T-helper 2 cell treated with Interferon-gamma antibody and Interleukin-4, amounts not matched to agents 100 ng/mL and 5 ng/mL, for 36 hours (primary cell): ENCODE measurements at places on chromosomes 7 and 10. TPM values are rescaled to one million over a fixed set of nuclear protein-coding genes. Genes with fewer than 3 reads are reported as not detected.

SFTPA1 gene
- total RNA-seq: not detected in 2 replicates

GSAP gene
- 4.7 and 5.3 TPM in 2 replicates for total RNA-seq

LIPJ gene
- total RNA-seq: 0.18 TPM in 1 of 2 replicates, not detected in the other

NUTM2B gene
- total RNA-seq: 1.5 and 1.7 TPM in 2 replicates

PPP1R17 gene
- total RNA-seq: not detected in 2 replicates

PTPRE gene
- total RNA-seq: 20.4 and 20.5 TPM in 2 replicates

MOSPD3 gene
- 55.2 and 58.4 TPM in 2 replicates for total RNA-seq

HMX2 gene
- not detected in 2 replicates for total RNA-seq

PTN gene
- total RNA-seq: not detected in 2 replicates

HOXA7 gene
- total RNA-seq: not detected in 2 replicates

HOXA6 gene
- not detected in 2 replicates for total RNA-seq

CPA4 gene
- total RNA-seq: not detected in 2 replicates

XRCC2 gene
- 19.9 and 20.2 TPM in 2 replicates for total RNA-seq

SMIM30 gene
- total RNA-seq: 24.2 and 24.3 TPM in 2 replicates

CNTNAP2 gene
- total RNA-seq: not detected in 2 replicates

HYAL4 gene
- not detected in 2 replicates for total RNA-seq

ABCB4 gene
- total RNA-seq: not detected in 2 replicates

GCC1 gene
- 17.9 and 18.1 TPM in 2 replicates for total RNA-seq

RHBDD2 gene
- total RNA-seq: 46.2 and 48.9 TPM in 2 replicates

ELOVL3 gene
- total RNA-seq: not detected in 2 replicates

HTR7 gene
- 0.05 TPM in 1 of 2 replicates, not detected in the other for total RNA-seq
